ENCODE measurements at places on chromosomes 2 and 18. TPM values are rescaled to one million over a fixed set of nuclear protein-coding genes. Genes with fewer than 3 reads are reported as not detected.

Gene SERPINB8
- total RNA-seq, result 10.1 TPM

Gene RAD51AP2
- total RNA-seq, result not detected

Gene ANKRD29
- total RNA-seq, result 9.7 TPM

Gene TLX2
- total RNA-seq, result 0.44 TPM

Gene GALNT13
- total RNA-seq, result 9.9 TPM

Gene UPP2
- total RNA-seq, result not detected

Gene CYRIA
- total RNA-seq, result 0.14 TPM

Gene DLGAP1
- total RNA-seq, result 0.01 TPM

Gene IGFBP2
- total RNA-seq, result 88.0 TPM

Gene KLHL30
- 0.24 TPM for total RNA-seq

Gene MARCHF7
- 56.5 TPM for total RNA-seq

Gene LRP1B
- not detected for total RNA-seq

Measured in A549 treated with CORT108297 at 1 μM for 4 hours (cell line).